ENCODE measurements at places on chromosomes 3 and 15.

GRCh38 chr3:53597136-53597915, 102.9 kb downstream of the CACNA1D start:
- DNase-seq = no peak

GRCh38 chr15:91967935-91968606, 114.6 kb downstream of the SLCO3A1 start:
- no peak for DNase-seq

DNA sequence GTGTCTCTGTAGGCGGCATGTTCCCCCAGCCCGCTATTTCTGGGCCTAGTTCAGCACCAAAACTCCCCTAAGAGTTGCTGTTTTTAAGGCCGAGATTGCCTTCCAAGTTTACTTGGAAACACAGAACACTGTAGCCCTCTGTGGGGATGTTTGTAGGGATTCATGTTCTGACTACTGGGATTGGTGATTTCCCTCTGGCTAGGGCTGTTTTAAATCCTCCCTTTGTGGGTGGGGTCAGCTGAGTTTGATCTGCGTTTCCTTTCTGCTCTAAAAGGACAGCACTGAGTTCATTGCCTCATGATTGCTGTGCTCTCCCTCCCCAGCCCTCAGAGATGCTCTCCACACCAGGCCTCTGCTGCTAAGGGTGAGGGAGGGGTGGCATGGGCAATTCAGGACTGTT, 640.6 kb upstream of the DPPA4 start:
- no peak for DNase-seq

GRCh38 chr3:3641877-3642455, 157.3 kb upstream of the LRRN1 start:
- DNase-seq = no peak

DNA sequence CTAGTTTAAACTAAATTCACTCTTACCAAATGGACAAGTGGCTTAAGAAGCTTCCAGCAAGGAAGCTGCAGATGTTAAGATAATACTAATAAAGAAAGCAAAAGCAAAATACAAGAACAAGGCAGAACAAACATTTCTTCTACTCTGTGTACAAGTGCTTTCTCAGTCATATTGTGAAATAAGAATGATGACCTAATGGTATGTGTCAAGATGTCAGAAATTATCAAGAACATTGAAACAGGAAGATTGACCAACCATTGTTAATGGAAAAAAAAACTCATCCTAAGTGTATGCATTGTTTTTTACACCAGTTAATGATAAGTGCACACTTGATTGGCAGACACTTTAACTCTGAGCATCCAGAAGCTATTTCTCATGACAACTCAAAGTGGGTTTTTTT, 65.4 kb upstream of the P2RY1 start:
- DNase-seq = peak; percentile 6

- no peak for DNase-seq
These were observed 33.5 kb downstream of the SEMA6D start for GRCh38 chr15:47750740-47751262.

DNA sequence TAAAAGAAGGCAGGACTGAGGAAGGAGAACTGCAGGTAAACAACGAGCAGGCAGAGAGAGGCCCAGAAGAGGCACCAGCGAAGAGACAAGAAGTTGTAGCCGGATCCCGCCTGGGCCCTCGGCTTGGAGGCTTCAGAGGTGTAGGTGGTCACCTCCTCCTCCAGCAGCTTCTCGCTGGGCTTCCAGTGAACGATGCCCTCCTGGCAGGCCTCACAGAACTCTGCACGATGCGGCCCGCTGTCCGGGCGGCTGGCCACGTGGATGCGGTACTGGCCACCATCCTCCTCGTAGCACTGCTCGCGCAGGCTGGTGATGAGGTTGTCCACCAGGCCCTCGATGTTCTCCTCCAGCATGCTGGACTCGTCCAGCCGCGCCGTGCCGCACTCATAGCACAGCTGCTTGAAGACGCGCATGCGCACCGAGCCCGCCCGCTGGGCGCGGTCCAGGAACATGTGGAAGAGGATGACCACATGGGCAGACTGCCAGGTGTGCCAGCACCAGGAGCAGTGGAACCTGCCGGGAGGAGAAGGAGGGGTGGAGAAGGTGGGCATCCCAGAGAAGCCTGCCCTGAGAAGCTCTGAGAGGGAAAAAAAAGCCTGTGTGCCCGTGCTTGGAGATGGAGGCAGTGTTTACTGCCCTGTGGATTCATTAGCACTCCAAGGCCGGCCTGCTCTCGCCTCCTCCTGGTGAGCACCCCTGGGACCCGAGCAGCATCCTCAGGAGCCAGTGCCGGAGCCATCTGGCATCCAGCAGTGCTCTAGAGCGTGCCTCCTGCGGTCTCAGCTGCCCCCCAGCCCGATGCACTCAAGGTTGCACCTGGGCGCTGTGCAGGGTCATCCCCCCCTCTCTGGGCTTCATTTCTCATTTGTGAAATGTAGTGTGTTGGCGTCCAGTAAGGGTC, 3.6 kb downstream of the RTP2 start:
- DNase-seq = no peak

DNA sequence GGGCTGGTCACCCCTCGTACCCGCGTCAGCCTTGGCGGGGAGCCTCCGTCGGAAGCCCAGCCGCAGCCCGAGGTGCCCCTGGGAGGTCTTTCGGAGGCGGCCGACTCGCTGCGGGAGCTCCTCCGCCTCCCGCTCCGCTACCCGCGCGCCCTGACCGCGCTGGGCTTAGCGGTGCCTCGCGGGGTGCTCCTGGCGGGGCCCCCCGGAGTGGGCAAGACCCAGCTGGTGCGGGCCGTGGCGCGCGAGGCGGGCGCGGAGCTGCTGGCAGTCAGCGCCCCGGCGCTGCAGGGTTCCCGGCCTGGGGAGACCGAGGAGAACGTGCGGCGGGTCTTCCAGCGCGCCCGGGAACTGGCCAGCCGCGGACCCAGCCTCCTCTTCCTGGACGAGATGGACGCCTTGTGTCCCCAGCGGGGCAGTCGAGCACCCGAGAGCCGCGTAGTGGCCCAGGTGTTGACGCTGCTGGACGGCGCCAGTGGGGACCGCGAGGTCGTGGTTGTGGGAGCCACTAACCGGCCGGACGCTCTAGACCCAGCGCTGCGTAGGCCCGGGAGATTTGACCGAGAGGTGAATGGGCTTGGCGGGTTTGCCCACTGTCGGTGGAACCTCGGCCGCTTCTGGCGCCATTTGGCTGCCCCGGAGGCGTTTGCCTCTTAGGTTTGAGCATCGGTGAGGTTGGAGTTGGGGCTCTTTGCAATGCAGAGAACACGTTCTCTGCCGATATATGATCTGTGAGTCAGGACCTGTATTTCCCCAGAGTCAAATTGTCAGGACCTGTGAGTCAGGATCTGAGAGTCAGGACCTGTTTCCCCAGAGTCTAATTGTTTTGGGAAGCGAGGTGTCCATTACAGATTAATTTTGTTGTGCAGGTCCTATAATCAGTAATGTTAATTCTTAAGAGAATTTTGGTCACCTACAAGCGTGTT, 24.9 kb upstream of the GATM start:
- DNase-seq = peak; percentile 81

GRCh38 chr3:132245552-132246142, 71.6 kb upstream of the ACP3 start:
- DNase-seq = peak; percentile 4

DNA sequence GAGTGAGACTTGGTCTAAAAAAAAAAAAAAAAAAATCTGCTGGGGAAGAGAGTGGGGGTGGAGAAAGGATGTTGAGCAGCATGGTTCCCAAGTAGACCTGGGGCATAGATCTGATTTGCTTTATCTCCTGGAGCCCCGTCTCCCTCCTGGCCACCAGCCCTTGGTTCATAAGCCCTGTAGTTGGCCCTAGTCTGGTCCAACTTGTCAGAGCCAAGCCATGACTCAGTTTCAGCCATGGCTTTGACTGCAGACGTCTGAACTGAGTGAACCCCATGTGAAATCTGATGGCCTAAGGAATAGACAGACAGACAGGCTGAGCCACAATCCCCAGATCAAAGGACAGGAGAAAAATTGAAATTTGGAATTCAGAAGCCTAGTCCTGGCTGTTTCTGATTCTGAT, 2.0 kb upstream of the CILP start:
- no peak for DNase-seq

GRCh38 chr3:31116651-31117050, 222.2 kb upstream of the GADL1 start:
- DNase-seq = no peak

GRCh38 chr15:90362936-90363212, 10.8 kb downstream of the ZNF774 start:
- no peak for DNase-seq

DNA sequence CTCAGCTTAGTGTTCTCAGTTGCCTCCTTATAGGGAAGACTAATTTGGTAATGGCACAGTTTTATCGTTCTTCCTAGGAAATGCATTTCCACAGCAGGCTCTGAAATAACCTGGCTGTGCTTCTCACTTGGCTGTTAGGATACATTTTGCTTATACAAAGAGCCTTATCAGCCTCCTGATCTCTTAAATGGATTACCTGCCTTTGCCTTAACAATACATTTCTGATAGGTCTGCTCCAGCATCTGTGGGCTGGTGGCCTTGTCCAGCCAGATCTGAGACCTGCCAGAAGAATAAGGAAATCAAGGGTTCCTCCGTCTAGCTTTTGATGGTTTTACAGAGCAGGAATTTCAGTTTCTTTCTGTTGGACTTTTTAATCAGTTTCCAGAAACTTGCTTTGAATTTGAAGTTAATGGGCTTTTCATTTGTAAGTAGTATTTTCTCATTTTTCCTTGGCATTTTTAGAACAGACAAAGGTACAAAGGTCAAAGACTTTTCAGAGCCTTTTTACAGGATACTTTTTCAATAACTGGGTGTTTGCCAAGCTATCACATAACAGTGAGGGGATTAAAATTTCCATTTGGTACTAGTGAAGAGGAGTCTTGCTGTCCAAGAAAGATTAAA, 116.3 kb downstream of the AKAP13 start:
- DNase-seq = no peak

GRCh38 chr3:136247436-136247835, 2.7 kb upstream of the PCCB start:
- DNase-seq = no peak

GRCh38 chr3:50563867-50564266, 3.7 kb downstream of the C3orf18 start:
- DNase-seq = no peak

- DNase-seq = no peak
These were observed 127.6 kb upstream of the UBE2E2 start for GRCh38 chr3:23075496-23075895.

DNA sequence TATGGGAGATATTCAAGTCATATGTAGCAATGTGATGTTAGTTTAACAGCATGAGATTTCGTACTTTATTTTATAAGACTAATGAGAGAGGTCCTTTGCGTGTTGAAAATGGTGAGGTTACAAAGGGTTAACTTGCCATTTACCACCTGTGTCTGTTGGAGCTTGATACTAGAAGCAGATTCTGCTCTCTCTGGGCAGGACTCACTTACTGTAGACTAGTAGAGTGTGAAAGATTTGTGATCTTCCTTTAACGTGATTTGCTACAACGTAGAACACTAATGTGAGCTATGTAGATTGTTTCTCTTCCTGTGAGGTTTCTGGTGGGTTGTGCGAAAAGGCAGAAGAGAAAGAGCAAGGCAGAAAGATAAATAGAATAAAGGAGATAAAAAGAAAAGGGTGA, 1.1 kb downstream of the TP63 start:
- DNase-seq = no peak

DNA sequence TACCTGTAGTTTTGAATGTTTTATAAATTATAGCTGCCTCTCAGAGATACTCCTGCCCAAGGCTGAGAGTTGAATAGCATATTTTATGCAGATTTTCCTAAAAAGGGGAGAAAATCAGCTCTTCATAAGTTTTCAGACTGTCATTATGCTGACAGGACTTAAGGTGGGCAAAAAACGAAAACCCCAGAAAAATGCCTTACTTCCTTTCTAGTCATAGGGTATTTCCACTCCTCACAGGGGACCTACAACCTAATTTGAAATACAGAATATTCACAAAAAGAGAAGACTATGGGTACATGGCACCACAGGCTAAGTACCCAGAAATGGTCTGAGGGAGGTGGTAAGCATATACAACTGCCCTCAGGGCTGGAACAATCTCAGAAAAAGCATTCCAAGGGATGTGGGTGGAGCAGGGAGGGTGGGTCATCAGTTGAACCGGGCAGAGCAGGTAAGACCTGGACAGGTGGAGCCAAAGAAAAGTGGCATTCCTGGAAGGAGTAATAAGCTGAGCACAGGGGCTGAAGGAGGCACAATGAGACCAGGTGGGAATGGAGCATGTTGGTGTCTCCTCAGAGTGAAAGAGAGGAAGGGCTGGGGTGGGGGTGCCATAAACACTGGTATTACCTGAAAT, 10.6 kb upstream of the OXSR1 start:
- no peak for DNase-seq

- DNase-seq = peak; percentile 41
These were observed 17.9 kb downstream of the SERP1 start for GRCh38 chr3:150528354-150528797.
